RKO (cell line): ENCODE measurements at places on chromosomes 12 and 14.
A peak's percentile ranks its signal among the peaks of the same experiment; 100 is the strongest.

- DNase-seq: no peak
Measured at GRCh38 chr14:32307881-32308582, 21.1 kb upstream of the AKAP6 start.

- DNase-seq: no peak
Measured at GRCh38 chr14:91395466-91395865, 22.2 kb downstream of the CCDC88C start.

- no peak for DNase-seq
Measured at GRCh38 chr12:5904969-5905368, 40.1 kb downstream of the ANO2 start.

GRCh38 chr12:34294671-34295365, 272.5 kb downstream of the ALG10 start:
- no peak for DNase-seq

GRCh38 chr12:20415028-20415427, 46.7 kb downstream of the PDE3A start:
- DNase-seq: no peak

GRCh38 chr12:3962631-3963483, 89.7 kb upstream of the PARP11 start:
- DNase-seq: no peak

DNA sequence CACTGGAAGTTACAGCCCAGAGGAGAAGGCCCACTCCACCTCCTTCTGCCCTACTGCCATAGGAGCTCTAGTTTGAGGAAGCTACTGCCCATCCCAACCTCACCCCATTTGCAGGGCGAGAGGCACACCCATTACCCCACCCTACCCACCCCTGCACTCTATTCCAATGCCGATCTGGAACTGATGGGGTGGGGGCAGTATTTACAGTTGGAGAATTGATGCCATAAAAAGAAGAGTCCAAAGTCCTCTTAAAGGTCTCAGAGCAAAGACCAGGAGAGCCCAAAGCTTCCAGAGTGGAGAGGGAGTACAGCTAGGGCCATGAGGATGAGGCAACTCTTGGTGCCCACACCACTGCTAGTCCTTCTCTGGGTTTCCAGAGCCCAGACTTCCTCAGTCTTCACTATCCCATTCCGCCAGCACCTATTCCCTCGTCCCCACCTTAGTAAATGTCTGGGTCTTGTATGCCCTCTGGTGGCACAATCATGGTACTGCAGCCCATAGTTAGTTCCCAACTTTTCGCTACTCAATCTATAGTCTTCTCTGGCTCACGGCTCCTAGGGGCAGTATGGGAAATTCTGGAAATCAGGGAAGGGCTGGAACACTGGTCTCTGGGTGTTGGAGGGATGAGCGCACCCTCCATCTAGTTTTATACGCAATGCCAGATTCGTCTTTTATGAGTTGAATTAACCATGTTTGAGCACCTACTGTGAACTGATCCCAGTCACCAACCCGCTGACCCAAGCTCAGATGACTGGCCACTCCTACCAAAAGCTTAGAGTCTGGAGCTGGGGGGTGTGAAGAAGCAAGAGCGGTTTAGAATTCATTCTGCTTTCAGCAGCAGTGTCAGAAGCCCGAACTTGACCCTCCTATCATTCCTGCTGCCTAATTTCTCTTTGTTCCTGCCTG, 6.9 kb upstream of the ADCY6 start:
- DNase-seq: peak; percentile 83

GRCh38 chr12:31736472-31736871, 7.7 kb upstream of the AMN1 start:
- DNase-seq: peak; percentile 87

DNA sequence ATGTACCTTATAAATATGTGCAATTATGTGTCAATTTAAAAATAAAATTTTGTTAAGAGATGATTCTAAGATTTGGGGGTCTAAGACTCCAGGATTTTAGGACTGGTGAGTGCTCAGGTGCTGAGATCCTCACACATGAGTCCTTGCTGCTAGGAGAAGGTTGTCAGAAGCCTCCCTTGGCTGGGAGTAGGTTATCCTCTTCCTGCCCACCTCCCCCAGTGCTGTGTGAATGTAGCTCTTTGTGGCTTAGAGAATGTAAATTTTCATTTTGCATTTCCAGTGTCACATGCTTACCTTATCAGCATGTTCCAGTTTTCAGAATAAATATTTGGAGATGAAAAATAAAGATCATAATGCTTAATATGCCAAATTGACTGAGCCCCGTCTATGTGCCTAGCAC, 114.2 kb upstream of the MDM1 start:
- DNase-seq: no peak

- DNase-seq: no peak
Measured at GRCh38 chr12:57234571-57235016, 5.1 kb downstream of the SHMT2 start.

GRCh38 chr14:52692248-52692962, 3.0 kb downstream of the ERO1A start:
- DNase-seq: no peak

DNA sequence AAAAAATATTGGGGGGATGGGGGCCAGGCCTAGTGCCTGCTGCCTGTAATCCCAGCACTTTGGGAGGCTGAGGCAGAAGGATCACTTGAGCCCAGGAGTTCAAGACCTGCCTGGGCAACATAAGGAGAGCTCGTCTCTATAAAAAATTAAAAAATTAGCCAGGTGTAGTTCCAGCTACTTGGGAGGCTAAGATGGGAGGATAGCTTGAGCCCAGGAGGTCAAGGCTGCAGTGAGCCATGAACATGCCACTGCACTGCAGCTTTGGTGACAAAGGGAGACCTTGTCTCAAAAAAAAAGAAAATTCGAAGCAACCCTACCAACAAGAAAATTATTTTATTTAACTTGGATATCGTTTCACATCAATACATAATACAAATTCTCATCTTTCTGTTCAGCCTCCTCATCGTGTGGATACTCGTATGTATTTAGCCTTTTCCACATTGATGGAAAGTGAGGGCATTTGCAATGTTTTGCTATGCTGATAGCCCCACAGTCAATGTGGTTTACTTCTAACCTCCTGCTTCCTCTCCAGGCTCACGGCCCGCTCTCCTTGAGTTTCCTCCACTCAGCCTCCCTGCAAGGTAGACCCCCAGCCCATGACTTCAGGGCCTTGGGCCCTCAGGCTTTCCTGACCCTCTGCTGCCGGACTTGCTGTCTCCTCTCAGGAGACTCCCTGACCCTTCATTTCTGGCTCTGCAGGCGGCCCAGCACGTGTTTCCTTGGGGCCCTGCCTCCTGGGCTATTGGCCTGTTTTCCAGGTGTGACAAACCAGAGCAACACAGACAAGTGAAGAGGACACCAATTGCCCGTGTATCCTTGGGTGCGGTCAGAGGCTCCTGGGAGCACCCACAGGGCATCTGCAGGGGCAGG, 54.8 kb downstream of the NFKBIA start:
- DNase-seq: no peak

GRCh38 chr14:83085136-83085535, 1551.5 kb upstream of the SEL1L start:
- DNase-seq: no peak
